Stimulated activated CD4-positive, alpha-beta T cell treated with anti-CD3 and anti-CD28 coated beads, Interleukin-15, amount 100 ng/mL, for 24 hours (primary cell): ENCODE measurements at places on chromosomes 5 and 9.

DNA sequence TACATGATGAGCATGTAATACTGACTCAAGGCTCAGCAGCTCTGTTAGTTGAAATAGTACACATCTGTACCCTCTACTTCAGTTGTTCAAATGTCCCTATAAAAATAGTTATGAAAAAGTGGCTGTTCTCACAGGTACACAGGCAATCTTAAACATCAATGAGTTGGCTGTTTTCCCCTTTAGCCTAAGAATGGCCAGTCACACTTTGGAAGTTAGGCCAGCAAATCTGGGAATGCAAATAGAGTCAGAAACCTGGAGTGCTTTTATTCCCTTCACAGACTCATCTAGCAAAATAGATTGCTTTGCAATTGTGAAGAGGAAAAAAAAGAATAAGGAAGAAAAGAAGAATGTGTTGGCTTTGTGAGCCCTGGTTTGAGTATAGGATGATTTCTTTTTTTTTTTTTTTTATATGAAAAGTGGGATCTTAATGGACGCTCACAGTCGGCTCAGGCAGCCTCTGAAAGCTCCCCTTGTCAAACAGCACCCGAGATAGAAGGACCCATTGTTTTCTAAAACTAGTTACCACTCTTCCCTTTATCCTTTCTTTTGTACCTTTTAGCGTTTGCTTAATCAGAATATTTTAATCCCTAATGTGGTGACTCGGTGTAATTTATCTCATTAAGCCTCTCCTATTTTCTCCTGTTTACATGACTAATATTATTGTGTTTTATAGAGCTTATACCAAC is 27.9 kb upstream of the TLE1 start:
- no peak for DNase-seq

- peak; percentile 80 for DNase-seq
These were observed 33.7 kb downstream of the HAVCR1 start for GRCh38 chr5:157025093-157025698.

DNA sequence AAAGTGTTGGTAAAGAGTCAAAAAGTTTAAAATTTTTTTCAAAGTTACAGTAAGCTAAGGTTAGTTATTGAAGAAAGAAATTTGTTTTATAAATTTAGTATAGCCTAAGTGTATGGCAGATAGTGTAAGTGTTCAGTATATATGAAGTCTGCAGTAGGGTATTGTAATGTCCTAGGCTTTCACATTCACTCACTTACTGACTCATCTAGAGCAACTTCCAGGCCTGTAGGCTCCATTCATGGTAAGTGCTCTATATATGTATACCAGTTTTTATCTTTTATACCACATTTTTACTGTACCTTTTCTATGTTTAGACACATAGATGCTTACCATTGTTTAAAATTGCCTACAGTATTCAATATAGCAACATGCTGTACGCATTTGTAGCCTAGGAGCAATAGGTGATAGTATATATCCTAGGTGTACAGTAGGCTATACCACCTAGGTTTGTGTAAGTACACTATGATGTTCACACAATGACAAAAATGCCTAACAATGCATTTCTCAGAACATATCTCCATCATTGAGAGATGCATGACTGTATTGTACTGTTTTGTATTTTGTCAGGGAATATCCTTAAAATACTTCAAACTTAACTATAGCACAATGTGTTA is 38.5 kb downstream of the CYSTM1 start:
- DNase-seq = no peak

- no peak for DNase-seq
These were observed 49.2 kb downstream of the TMEM174 start for GRCh38 chr5:73222173-73222572.

GRCh38 chr9:36289836-36290435 is 31.7 kb upstream of the GNE start:
- no peak for DNase-seq

- DNase-seq = no peak
These were observed 115.9 kb upstream of the MINAR2 start for GRCh38 chr5:129631961-129632360.

DNA sequence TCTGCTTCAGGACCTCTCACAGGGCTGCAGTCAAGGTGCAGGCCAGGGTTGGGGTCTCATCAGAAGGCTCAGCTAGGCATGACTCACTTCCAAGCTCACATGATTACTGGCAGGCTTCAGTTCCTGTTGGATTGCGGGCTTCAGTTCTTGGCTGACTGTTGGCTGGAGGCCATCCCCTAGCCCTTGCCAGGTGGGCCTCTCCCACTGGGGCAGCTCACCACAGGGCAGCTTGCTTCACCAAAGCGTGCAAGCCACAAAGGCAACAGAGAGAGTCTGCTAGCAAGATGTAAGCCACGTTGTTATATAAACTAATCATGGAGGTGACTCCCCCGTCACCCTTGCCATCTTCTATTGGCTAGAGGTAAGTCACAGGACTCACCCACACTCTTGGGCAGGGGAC is 14.4 kb downstream of the CPLX2 start:
- no peak for DNase-seq

DNA sequence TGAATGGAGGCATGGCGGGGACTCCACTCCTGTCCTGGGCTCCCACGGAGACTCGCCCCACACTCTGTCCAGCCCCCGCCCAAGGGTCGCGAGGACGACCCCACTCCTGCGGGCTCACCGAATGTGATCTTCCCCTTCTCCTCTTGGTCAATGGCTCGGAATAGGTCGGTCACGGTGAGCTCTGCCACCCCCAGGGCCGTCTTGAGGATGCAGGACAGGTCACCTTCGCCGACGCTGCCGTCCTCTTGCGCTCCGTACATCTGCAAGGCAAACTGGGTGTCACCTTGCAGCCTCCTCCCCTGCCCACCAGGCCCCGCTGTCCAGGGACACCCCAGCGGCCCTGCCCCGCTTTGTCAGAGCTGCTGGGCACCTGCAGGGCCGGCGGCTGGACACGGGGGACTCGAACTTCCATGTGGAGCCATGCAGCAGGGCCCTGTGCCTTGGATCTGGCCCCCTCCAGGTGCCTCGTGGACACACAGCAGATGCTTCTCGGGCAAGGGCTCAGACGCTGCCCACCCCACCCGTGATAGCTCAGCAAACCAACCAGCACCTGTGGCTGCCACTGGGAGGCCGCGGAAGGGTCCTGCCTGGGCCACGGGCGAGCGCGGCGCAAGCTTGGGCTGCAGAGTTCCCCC is 21.5 kb upstream of the SLC6A3 start:
- no peak for DNase-seq

- DNase-seq = no peak
These were observed 21.3 kb downstream of the KCTD16 start for GRCh38 chr5:144191998-144192397.

DNA sequence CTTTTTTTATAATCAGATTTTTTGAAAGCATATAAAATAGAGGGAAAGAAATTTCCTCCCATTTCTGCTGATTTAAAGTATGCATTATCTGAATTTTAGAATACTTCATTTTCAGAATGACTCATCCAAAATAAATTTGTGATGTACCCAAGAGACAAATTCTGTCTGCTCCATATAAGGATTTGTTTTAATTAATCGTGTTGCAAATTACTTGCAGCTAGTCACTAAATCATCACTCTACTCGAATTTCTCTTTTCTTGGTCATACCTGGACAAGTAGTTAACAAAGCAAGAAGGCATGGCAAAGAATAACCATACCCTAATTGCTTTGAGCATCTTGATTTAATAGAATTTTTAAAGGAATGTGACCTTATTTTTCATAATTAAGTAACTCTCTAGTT is 284.1 kb upstream of the GRAMD2B start:
- no peak for DNase-seq

- no peak for DNase-seq
These were observed 545.8 kb upstream of the ARRDC3 start for GRCh38 chr5:91928754-91929521.

DNA sequence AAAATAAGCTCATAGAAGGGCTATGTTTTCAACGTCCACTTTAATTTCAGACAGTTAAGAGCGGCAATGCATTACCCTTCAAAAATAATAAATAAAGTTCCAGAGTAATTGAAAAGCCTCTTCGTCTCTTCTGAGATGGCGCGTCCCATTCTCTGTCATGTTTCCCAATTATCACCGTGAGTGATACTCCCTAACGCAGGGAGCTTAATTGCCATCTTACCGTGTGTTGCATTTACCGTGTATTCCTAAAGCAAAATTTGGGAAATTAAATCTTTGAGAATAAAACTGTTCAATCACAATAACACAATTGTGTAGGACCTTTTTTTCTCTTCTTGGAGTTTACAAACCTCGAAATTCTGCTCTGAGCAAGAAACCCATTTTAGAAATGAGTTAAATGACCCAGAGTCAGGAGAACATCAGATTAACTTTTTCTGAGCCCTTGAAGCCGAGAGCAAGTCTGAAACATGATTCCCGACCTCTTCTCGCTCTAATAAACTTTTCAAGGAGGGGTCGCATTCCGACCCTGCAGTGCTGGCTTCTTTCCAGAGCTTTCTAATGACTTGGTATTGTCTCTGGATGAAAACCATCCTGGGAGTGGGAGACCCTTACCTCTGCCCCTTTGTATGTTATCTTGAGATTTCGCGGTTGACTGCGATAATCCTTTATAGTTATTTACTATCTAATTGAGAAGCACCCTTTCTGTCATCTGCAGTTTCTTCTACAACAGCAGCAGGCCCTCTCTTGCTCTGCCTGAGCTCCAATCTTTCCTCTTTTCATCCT is 251.5 kb downstream of the FSTL4 start:
- DNase-seq = no peak

GRCh38 chr5:43309637-43310036 is 3.6 kb downstream of the HMGCS1 start:
- no peak for DNase-seq

DNA sequence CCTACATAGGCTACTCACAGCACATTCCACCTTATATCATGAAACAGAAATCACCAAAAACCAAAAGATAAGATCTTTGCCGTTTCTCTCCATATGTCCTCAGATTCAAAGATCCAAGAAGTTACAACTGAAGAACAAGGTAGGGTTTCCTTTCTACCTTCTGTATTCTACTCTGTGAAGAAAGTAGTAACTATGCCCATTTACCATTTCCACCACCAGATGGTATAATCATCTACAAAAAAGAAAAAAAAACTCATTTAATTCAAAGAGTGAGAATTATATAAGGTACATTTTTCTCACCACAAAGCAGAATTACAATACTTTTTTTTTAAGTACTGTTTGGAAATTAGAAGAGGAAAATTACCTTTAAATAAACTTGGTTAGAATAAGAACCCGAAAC is 172.6 kb upstream of the PTGER4 start:
- DNase-seq = no peak
